ENCODE measurements at places on chromosomes 1 and 21.

DNA sequence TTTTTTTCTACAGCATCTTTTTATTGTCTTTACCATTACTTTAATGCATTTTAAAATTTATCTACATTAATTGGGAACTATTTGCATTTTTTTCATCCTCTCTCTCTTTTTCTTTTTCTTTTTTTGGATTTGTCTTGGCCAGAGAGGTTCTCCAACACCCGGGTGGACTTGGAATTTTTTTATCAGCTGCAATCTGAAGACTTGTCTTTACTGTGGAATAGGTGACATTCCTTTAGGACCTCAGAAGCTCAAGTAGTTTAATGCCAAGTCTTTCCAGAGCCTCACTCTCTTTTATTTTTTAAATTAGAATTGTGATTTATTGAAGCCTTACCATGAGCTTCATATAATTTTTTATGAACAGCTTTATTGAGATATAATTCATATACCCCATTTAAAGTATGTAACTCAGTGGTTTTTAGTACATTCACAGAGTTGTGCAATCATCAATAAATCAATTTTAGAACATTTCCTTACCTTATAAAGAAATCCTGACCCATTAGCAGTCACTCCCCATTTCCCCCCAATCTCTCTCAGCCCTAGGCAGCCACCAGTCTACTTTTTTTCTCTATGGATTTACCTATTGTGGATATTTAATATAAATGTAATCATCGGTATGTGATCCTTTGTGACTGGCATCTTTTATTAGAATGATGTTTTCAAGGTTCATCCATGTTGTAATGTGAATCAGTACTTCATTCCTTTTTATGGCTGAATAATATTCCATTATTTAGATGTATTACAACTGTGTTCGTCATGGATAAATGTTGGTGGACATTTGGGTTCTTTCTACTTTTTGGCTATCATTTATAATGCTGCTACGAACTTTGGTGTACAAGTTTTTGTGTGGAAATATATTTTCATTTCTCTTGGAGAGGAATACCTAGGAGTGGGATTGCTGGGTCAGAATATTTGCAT is 6.2 kb downstream of the TUFT1 start:
- DNase-seq, result no peak

DNA sequence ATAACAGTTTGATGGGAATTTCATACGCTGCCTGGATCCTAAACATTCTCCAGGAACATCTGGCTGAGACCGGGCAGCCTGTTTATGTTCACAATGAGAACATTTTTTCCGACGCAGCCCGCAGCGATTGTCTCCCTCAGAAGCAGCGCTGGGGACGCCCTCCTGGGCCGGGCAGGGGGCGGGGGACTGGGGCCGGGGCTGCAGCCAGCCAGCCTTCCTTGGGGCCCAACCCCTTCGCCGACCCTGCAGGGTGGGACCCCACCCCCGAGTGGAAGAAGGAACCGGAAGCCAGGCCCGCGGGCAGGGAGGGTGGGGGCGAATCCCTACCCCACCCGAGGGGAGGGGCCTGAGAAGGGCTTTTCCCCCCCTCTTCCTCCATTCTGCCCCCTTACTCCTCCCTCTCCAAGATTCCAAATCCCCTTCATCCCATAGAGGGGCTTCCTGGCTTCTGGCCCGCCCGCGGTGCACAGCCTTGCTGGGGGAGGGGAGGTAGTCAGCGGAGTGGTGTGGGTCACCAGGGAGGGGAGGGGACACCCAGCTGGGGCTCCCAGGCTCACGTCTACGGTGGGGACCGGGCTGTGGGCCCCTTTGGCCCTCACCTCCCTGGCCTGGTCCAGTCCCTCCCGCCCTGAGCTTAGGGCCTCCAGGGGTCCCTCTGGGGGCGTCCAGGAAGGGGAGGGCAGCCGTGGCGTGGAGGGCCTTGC is 60.6 kb downstream of the WNT9A start:
- DNase-seq, result no peak

- DNase-seq, result no peak
These were observed 48.8 kb downstream of the KIF21B start for GRCh38 chr1:200974711-200975110.

GRCh38 chr1:184113251-184113650 is 61.7 kb downstream of the TSEN15 start:
- no peak for DNase-seq

DNA sequence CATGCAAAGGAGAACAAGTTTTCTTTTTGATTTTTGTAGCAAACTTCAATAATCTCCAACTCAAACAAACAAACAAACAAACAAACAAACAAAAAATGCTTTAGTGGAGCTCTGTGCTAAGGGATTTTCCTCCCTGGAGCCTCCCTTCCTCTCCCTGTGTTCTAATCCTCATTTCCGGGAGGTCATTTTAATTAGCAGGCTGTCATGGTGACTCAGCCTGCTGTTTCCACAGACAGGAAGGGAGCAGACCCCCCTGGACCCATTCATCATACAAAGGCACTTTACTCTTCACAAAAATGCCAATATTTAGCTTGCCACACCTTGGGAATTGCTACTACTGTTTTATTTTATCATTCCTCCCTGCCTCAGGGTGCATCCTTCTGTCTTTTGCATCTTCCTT is 61.0 kb upstream of the SPATA6 start:
- no peak for DNase-seq

- no peak for DNase-seq
These were observed 3.0 kb downstream of the VAMP4 start for GRCh38 chr1:171738911-171739310.

GRCh38 chr1:178643349-178643748 is 81.7 kb upstream of the RALGPS2 start:
- DNase-seq, result no peak

Measured in NCI-H1092 (cell line).